Activated CD4-positive, alpha-beta T cell treated with anti-CD3 and anti-CD28 coated beads, Interleukin-2, Interleukin-6, amounts not matched to agents 100 ng/mL and 50 ng/mL, durations not matched to agents 16 hours and 8 hours (primary cell): ENCODE measurements at places on chromosomes 4 and X.
A peak's percentile ranks its signal among the peaks of the same experiment; 100 is the strongest.

GRCh38 chr4:53656421-53656981 lies 65.2 kb upstream of the LNX1 start:
- no peak for DNase-seq

GRCh38 chr4:11467931-11468330 lies 39.2 kb upstream of the HS3ST1 start:
- no peak for DNase-seq

DNA sequence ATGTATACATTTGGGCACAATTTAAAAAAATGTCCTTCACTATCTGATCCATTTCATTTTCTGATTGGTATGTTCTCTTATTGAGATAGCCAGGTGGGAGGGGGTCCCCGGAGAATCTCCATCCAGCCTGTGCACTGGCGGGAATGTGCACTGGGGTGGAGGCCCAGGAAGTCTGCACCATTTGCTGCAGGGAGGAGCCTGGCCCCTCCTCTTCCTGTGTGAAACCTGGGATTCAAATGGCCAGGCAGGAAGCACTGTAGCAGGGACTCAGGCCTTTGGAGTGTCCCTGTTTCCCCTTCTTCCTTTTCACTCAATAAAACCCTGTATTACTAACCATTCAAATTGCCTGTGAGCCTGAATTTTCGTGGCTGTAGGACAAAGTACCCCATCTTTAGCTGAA lies 44.3 kb downstream of the GPRIN3 start:
- DNase-seq = no peak

- DNase-seq = no peak
Observed at GRCh38 chrX:2401590-2402360, 99.0 kb downstream of the DHRSX start.

- no peak for DNase-seq
Observed at GRCh38 chr4:139849219-139849618, 183.6 kb downstream of the MGST2 start.

- DNase-seq = no peak
Observed at GRCh38 chr4:11119474-11119873, 309.2 kb downstream of the HS3ST1 start.

- DNase-seq = no peak
Observed at GRCh38 chr4:8523175-8523574, 57.0 kb upstream of the GPR78 start.

- no peak for DNase-seq
Observed at GRCh38 chr4:76272073-76272472, 20.6 kb downstream of the FAM47E start.

DNA sequence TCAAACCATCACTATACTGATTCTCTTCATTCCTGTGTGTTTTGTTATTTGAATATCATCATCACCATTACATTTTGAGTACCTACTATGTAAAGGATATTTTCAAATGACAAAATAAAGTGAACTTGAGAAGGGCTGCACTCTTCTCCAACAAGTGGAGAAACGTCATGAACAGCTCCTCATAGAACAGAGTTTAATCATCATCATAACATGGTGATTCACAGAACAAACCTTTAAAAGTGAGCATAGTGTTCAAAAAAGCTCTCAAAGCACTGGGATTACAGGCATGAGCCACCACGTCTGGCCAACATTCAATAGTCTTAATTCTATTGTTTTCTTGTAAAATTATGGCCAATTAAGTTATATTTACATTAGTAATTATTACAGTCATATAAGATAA lies 993.9 kb downstream of the PDHA2 start:
- no peak for DNase-seq

DNA sequence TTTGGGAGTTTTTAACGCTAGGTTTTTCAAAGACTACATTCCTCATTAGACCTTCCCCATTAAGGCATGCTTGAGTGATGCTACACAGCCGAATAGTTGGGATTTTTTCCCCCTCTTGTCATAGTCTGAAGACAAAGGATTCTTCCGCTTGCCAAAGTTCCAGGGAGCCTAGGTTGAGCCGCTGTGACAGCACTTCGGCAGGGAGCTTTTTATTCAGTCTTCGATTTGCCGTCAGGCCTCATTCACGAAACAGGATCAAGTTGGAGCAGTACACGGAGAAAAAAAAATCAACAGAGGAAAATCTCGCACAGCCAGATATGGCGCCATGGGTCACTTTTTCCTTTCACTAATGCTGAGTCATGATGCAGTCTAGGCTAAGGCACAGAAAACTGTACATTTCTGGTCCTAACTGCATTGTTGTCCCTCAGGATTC lies 24.3 kb downstream of the SHROOM3 start:
- DNase-seq = no peak

DNA sequence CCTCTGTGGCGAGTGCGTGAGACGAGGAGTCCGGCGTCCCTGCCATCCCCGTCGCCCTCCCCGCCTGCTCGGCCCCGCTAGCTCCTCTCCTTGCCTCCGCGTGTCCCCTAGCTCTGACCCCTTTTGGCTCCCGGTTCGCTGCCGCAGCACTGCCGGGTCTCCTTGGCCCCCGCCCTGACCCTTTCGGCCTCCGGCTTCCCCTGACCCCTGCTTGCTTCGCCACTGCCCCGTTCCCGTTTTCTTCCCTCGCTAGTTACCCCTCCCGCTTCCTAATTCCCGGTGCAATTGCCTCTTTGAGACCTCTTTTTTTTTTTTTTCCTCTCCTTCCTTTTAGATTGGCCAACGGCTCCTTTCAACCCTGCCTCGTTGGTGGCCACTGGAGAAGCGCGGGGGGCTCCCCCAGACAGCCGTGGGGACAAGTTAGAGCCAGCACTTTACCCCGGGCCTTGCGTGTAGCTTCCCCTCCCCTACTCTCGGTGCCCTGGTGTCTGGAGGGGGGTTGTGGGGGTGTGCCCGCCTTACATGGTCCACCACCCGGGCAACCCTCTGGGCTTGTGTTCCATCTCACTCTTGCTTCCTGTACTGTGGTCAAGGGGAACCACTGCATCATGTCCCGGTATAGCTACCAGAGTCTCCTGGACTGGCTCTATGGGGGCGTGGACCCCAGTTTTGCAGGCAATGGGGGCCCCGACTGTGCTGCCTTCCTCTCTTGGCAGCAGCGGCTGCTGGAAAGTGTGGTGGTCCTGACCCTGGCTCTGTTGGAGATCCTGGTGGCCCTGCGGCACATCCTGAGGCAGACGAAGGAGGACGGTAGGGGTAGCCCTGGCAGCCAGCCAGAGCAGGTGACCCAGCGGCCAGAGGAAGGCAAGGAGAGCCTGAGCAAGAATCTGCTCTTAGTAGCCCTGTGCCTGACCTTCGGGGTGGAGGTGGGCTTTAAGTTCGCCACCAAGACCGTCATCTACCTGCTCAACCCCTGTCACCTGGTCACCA lies 548 bp downstream of the TMEM164 start:
- DNase-seq = peak; percentile 8

GRCh38 chr4:170990989-170991589 lies 822.1 kb upstream of the GALNTL6 start:
- peak; percentile 4 for DNase-seq

- peak; percentile 83 for DNase-seq
Observed at GRCh38 chr4:26372525-26373172, 51.8 kb downstream of the RBPJ start.

GRCh38 chr4:51843309-51844152 lies 578 bp downstream of the DCUN1D4 start:
- no peak for DNase-seq

GRCh38 chrX:115595049-115595448 lies 34.1 kb downstream of the PLS3 start:
- DNase-seq = no peak

DNA sequence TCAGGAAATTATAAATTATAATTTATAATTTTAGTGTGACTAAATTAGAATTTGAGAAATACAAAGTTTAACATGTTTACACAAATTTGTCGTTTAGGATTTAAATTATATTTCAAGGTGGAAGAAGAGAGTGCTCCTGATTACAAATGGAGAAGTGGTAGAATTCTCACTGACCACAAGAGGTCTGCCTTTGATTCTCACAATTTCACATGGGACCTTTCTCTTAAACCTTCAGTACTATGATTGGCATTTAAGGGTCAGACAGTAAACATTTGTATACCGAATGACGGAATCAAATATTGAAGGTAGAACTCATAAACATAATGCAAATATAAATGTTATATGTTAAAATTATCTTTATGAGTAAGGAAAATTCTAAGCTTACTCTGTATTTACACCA lies 171.7 kb downstream of the SLIT2 start:
- no peak for DNase-seq

DNA sequence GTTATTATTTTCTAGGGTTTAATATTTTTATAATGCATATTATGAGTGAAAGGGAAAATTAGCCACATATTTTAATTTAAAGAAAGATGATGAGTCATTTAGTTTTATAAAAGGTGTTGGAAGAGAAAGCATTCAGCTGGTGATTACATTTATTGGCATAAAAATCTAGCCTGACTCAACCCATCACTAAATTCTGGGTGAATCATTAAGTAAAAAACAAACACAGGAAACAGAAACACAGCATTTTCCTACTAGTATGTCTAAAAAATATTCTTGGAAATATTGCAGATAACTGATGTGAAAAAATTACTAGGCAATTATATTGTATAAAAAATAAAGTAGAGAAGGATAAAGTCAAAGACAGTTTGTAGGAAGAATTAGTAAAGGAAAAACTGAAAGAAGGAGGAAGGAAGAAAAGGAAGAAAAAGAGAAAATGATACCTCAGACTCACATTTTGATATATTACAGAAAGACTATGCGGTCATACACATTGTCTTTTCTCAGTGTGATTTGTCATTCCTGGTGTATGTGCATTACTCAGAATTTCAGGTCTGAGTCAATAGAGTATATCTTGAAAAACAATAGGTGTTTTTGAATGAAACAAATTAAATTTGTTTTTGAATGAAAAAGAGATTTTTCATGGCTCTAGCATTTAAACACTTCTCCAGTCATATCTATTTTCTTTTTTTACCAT lies 48.0 kb upstream of the SPOCK3 start:
- peak; percentile 1 for DNase-seq

DNA sequence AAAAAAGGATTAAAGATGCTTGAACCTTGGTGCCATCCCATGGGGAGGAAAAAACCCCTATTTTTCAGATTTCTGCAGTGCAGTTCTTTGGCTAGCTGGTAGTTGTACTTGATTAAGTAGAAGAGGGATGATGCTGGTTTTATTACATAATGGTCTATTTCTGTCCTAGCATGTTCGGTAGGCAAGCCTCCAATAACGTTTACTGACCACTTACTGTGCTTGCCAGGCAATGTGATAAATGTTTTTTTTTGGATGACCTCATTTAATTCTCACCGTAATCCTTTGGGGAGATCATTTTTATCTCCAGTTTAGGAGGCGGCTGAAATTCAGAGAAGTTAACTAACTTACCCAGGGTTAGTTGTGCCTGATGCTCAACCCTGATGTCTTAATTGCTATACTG lies 92.1 kb upstream of the RPA4 start:
- no peak for DNase-seq

GRCh38 chr4:104848597-104849225 lies 298.0 kb upstream of the TET2 start:
- DNase-seq = no peak

DNA sequence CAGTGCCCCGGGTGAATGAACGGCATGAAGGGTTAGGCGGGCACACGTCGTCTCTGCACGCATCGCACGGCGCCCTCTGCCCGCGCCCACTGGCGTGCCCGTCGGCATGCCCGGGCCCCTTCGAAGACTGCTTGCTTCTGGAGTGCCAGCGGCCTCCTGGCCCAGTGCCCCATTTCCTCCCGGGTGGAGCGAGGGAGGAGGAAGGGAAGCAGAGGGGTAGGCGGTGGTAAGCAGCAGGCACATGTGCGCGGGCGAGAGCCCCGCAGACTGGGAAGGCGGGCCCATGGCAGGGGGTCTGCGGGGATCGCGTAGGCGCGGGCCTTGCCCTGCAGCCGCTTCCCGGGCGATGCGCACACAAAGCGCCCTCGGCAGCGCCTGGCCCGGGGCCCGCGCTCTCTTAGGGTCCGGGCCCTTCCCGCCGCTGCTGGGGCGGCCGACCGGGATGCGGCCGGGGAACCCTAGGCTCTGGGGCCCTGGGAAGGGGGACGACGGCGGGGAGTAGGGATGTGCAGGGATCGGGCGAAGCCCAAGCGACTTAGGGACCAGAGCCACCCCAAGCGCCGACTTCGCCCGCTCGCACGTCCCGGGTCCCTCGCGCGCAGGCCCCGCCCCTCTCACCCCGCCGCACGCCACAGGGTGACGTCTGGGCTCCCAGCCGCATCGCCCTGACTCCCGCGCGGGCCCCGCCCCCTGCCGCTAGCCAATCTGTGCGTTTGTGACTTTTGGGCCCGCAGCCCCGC lies 866 bp upstream of the EMD start:
- peak; percentile 33 for DNase-seq

DNA sequence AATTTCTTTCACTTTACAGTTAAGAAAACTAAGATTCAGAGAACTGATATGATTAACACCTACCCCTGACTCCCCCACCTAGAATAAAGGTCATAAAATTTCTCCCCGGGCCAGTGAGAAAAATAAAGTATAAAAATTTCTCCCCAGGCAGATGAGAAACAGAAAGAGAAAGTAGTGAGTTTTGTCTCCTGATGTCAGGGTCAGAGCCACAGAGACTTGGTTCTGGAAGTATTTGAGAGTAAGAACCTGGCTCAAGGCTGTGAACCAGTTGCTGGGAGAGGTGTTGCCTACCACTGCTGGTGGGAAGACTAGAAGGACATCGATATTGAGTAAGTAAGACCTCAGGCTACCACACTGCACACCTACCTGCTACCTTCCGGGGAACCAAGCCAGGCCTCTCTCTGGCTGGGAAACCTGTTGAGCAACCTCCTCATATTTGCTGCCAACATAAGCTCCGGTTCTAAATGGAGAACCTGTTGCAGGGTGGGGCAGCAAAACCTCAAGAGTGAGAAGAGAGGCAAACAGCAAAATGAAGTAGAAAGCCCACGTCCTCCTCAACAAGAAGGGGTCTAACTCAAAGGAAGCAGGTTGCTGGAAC lies 104.2 kb upstream of the PUDP start:
- no peak for DNase-seq

- DNase-seq = peak; percentile 88
Observed at GRCh38 chr4:879729-880077, 52.4 kb downstream of the GAK start.

DNA sequence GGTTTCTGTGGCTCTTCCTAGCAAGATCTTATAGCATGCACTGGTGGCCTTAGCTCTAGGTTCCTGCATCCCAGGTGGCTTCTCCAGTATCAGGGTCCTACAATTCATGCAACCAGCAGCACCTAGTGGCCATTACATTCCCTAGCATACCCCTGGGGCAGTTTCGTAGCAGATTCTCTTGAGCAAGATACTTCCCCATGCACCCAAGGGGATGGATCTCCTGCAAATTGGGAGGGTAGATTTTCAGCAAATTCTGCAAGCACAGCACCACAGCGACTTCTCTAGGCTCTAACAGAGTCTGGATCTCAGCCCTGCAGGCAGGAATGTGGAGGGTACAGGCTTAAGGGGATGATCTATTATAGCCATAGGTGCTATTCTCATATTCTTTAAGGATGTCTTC lies 13.1 kb upstream of the SLC9B1 start:
- no peak for DNase-seq

DNA sequence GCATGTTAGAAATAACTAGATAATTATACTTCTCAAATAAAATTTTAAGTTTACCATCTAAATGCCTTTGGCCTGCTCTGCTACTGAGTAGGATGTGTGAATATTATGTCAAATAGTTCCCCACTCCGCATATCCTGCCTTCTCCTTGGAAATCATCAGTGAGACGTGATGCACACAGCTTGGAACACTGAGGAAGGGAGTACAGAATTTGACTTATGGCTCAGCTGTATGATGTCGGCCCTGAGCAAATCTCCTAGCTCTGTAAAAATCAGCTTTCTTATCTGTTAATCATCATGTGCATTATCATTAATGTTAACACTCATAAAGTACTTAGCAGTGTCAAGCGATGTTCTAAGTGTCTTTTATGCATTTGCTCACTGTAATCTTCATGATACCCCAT lies 241.0 kb upstream of the ANKRD50 start:
- no peak for DNase-seq
